Glutamatergic neuron (in vitro differentiated cells): ENCODE measurements at places on chromosomes 12 and 14. TPM values are rescaled to one million over a fixed set of nuclear protein-coding genes. Genes with fewer than 3 reads are reported as not detected.

NGB gene
- 0.22 TPM for total RNA-seq

GLIPR1L1 gene
- not detected for total RNA-seq

CBLN3 gene
- total RNA-seq, result 0.51 TPM

KLHDC1 gene
- total RNA-seq, result 0.98 TPM

HHIPL1 gene
- total RNA-seq, result 0.47 TPM

RERG gene
- total RNA-seq, result not detected

PRIMA1 gene
- 2.4 TPM for total RNA-seq

STAT2 gene
- total RNA-seq, result 74.7 TPM

CLEC6A gene
- not detected for total RNA-seq

PITPNM2 gene
- total RNA-seq, result 19.6 TPM

DUSP6 gene
- 4.2 TPM for total RNA-seq

DIP2B gene
- total RNA-seq, result 37.3 TPM

LGR5 gene
- total RNA-seq, result 3.1 TPM

TMEM119 gene
- 0.15 TPM for total RNA-seq
